Effector memory CD4-positive, alpha-beta T cell (primary cell): ENCODE measurements at places on chromosomes 2 and 18.

DNA sequence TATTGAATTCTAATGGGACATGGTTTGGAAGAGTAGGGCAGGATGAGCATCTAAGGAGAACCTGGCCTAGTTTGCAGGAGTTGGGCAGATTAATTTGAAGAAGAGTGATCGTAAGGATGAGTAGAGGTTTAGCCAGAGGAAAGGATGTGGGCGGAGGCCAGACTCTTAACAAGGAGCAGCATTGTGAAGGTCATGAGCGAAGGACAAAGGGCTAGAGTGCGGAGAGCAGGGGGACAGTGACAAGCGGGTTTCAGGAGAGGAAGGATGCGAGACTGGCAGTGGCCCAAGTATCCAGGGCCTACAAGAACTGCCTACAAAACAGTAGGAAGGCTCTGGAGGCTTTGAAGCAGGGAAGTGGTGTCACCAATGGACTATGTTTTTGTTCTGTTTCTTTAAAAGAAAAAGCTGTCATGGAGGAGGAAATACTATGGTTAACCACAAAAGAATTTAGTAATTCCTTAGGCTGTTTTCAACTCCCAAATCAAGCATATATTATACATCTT is 20.1 kb downstream of the SLC66A3 start:
- no peak for DNase-seq

GRCh38 chr2:230942920-230943896 is 18.2 kb upstream of the GPR55 start:
- DNase-seq, result no peak

GRCh38 chr2:4827836-4828235 is 864.3 kb upstream of the SOX11 start:
- no peak for DNase-seq

DNA sequence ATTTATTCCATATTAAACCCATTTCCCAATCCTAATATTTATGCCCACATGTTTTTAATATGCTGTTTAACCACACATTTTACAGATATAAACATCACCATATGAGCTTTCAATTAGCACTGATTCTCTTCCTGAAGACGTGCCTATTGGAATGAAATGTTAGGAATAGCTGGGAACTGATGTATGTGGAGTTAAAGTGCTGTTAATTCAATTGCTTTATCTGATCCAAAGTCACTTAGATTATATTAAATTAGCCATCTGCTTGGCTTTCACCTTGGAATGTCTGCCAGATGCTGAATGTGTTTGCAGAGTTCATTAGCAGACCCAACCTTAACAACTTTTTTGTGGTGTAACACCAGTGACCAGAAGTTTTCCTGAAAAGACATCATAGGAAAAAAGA is 942.9 kb upstream of the KLHL29 start:
- no peak for DNase-seq

DNA sequence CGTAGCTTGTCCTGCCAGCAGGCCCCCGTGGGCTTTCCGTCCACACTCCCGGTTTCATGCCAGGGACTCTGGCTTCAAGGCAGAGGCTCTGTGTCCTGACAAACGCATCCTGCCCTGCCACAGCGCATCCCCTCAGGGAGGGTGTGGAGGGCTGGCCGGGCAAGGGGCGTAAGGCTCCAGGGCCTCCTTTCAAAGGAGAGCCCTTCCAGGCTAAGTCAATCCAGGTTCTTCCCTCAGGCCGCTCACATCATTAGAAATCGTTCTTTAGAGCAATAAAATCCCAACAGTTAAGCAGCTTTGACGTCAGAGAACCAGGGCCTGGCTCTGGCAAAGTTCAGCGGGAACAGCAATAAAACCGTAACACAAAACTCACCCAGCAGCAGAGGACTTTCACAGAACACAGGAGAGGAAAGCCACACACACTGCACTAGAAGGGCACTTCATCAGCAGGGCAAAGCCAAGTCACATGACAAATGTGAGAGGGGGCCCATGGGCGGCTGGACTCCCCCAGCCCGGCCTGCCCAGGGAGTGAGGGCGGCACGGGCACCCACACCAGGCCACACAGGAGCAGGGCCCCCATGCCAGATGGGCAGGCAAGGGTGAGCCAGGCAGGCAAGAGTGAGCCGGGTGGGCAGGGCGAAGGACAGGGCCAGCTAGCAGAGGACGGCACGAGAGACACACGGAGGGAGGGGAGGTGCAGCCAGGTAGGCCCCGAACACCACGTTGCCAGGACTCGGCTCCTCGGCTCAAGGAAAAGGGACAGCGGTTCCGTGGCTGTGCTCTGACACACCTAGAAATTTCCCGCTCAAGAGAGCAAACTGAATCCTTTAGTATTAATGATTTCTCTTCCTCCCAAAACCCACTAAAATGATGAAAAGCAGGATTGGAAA is 52.0 kb downstream of the HDAC4 start:
- DNase-seq, result no peak

- DNase-seq, result no peak
Observed at GRCh38 chr2:218059289-218059688, 9.8 kb upstream of the RUFY4 start.
